Osteoblast (primary cell): ENCODE measurements at places on chromosomes 12 and 14.

GRCh38 chr12:24201258-24201970 is 251.9 kb upstream of the SOX5 start:
- DNase-seq, result no peak

GRCh38 chr14:49876563-49877127 is 16.2 kb upstream of the ARF6 start:
- no peak for DNase-seq

DNA sequence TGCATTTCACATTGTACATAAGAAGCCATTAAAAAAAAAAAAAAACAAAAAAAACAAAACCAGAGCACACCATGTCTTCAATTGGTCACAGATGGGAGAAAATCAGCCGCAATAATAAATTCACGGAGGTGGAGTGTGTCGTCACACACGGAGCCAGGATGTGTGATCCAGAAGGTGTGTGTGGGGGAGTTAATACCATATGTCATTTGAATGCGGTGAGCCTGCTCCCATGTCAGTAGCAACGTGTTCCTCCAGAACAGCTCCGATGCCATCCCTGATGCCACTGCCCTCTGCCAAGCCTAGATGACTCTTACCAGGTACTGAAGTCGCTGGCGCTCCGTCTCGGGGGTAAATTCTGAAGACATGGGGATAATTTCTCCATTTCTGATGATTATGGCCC is 197.8 kb downstream of the PPM1H start:
- DNase-seq, result no peak

DNA sequence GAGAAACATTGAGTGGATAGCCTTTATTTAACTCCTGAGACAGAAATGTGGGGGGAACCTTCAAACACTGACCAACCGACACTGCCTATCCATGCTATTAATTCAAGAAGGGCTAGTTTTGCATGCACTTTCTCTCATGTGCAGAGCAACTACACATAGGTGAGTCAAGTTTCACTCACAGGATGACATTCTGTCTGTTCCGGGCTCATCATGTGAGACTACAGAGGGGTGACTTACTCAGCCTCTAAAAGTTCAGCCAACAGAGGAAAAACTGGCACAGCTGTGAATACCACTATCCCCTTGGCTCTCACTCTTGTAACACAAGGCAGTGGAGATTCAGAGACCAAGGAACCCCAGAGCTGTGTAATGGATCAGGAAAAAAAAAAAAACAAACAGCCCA is 13.3 kb downstream of the BEST3 start:
- no peak for DNase-seq

DNA sequence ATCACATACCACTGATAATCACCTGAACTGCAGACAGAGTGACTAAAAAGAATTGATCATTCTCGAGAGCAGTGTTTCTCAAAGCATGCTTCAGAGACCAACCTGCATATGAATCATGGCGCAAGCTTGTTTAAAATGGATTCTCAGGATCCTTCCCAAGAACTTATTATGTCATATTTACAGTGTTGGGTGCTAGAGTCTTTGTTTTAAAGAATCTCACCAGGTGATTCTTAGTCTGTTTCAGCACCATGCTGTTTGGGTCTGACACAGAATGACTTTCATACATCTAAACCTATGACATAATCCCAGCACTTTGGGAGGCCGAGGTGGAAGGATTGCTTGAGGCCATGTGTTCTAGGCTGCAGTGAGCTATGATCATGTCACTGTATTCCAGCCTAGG is 31.3 kb upstream of the SSPN start:
- DNase-seq, result no peak

DNA sequence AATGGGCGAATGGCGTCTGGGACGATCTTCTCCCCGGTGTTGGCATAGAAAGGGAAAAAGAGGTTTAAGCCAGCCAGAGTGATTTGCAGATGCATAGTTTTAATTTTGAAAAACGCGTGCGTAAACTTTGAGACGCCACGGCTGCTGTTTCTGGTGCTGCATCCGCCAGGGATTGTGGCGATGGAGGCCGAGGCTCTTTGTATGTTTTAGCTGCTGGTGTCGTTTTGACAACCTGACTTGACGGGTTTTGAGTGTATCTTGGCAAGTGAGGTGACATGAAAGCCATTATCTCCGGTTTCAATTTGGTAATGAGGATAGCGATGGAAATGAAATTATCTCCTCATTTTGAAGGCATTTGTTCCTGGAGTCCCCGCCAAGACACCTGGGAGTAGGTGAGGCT is 1.6 kb downstream of the PTGDR start:
- no peak for DNase-seq

- DNase-seq, result no peak
Observed at GRCh38 chr12:83827193-83827592, 1085.4 kb downstream of the SLC6A15 start.

DNA sequence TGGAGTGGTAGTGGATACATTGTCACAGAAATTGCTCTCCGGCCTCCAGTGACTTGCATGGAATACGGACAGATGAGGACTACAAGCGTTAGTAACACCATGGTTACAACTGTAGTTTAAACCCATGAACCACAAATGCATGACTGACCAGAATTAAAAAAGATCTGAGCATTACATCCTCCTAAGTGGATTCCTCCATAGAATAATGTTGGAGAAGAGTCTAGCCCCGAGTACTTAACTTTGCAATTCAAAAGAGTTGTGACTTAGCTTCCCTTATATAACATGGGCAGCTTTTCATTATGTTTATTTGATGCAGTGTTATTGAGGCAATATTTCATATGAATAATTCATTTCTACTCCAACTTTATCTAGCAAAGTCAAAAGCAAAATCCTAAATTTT is 457.2 kb upstream of the TMPO start:
- DNase-seq, result no peak

DNA sequence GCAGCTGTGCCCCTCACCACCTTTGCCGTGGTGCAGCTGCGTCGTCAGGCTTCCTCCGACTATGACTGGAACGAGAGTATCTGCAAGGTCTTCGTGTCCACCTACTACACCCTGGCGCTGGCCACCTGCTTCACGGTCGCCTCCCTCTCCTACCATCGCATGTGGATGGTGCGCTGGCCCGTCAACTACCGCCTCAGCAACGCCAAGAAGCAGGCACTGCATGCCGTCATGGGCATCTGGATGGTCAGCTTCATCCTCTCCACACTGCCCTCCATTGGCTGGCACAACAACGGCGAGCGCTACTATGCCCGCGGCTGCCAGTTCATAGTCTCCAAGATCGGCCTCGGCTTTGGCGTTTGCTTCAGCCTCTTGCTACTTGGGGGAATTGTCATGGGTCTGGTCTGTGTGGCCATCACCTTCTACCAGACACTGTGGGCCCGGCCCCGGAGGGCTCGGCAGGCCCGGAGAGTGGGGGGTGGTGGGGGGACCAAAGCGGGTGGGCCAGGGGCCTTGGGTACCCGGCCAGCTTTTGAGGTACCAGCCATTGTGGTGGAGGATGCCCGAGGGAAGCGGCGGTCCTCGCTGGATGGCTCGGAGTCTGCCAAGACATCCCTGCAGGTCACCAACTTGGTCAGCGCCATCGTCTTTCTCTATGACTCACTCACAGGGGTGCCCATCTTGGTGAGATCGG is 2.6 kb downstream of the GPR162 start:
- peak; percentile 88 for DNase-seq

- peak; percentile 79 for DNase-seq
Observed at GRCh38 chr12:46383654-46384450, 11.3 kb upstream of the SLC38A2 start.

DNA sequence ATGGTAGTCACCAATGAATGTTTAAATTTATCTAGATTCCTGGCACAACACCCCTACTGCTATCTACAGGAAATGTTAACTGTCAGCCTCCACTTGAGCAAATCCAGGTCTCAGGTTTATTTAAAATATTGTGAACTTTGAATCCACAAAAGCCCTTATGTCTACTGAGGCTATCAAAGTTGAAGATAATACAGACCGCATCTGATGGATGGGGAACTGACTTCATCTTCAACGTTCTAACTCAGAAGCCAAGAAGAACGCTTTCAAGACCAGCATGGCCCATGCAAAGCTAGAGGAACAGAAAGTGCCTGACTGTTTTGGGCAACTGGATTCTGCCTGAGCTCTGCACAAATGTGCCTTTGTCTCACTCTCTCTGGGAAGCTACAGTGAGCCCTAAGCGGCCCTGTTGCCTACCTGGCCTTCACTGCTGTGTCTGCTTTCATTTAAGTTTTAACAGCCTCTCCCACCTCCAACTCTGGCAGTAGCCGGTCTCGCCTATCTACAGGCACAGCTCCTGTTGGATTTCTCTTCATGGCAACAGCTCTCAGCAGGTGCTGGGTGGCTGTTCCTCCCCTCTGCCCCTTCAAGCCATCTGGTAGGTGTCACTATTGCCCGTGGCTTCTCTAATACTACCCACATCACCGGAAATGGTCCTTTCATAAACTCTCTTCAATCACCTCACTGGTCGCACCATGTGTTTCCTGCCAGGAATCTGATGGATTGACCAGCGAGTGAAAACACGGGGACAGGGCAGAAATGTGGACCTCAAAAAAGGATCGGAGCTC is 112.1 kb upstream of the OVCH1 start:
- no peak for DNase-seq

GRCh38 chr12:109879351-109880042 is 844 bp downstream of the GLTP start:
- peak; percentile 85 for DNase-seq

DNA sequence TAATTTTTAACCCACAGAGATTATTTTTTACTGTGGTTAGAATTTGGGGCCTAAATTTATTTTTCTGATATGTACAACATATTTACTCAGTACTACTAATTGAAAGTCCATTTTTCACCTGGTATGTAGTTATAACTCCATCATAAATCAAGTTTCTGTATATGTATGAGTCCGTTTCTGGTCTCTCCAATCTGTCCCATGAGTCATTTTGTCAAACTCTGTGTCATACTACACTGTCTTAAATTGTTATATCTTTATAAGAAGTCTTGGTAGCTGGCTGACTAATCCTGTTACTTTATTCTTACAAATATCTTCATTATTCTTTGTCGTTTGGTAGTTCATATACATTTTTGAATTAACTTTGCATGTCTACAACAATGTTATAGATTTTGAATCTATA is 344.0 kb downstream of the PDZRN4 start:
- DNase-seq, result no peak

- no peak for DNase-seq
Observed at GRCh38 chr12:93174048-93174447, 203.7 kb upstream of the NUDT4 start.

DNA sequence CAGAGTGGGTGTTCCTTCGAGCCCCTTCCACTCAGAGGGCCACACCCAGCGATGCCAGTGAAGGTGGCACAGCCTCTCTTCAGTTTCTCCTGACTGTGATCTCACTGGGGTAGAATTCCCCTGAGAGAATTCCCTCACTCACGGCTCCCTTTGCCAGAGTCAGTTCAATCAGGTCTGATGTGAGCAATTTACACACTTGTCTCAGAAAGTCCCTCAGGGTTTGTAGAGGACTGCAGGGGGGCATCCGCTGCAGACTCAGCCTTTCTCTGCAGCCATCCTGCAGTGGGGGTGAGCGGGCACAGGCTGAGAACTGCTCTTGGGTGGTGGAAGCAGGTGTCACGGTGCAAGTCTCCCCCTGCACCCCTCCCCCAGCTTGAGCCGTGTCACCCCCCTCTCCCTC is 205.4 kb upstream of the PRMT8 start:
- DNase-seq, result peak; percentile 67

DNA sequence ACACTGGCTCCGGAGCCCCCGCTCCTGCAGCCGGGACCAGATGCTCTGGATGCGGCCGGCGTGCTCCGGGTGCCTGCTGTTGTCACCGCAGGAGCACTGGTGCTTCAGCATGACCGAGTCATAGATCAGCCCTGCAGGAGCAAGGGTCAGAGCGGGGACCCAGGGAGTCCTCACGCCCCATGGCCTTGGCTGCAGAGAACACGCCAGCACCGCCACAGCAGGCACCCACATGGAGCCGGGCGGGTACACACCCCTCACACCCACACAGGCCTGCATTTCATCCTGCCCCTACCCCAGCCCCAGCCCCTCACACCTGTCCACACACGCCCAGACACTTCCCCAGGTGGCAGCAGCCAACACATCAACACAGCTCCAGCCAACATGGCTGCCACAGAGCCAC is 18.8 kb downstream of the SLC48A1 start:
- no peak for DNase-seq

DNA sequence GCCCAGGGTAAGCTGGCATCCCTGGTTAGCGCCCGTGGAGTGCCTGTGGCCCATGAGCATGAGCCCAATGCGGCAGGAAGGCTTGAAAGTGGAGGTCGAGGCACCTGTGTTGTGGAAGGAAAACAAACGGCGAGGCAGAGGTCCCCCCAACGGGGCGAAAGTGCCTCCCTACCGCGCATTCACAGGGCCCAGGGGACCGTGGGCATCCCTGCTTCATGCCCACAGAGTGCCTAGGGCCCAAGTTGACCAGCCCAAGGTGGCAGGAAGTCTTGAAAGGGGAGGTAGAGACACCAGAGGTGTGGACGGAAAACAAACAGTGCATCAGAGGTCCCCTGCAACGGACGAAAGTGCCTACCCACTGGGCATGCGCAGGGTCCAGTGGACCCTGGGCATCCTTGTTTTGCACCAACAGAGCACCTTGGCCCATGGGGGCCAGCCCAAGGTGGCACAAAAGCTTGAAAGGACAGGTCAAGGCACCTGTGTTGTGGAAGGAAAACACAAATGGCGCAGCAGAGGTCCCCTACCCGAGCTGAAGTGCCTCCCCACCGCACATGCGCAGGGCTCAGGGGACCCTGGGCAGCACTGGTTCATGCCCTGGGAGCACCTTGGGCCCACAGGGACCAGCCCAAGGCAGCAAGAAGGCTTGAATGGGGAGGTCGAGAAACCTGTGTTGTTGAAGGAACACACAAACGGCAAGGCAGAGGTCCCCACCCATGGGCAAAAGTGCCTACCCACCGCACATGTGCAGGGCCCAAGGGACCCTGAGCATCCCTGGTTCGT is 377.5 kb downstream of the ALG10 start:
- no peak for DNase-seq

DNA sequence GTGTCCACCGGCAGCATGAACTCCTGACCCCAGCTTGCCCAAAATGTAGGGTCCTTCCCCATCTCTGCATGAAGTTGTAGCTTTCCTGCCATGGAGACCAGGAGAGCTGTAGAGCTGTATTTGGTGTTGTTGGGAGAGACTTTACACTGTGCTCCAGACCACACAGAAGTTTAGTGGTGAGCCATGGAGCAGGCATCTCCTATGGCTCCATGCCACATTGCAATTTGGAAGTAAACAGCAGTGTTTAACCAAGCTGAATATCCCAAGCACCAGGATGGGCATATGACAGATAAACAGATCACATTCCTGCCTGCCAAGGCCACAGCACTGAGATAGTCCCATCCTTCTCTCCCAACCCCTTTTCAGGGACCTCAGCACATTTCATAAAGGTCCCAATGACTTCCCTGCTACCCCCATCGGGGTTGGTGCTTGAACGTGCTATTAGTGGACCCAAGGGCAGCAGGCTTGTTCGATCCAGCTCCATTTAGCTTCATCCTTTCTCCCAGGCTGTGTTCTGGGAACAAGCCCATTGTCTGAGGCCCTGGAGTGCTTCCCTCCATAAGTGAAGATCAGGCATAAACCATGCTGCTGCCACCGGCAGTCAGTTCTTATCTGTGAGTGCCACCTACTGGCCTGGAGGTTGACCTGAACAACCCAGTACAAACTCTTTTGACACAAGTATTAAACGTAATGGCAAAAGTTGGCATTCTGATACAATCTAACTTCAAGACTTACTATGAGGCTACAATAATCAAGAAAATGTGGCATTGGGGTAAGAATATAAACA is 172.3 kb upstream of the ATXN7L3B start:
- DNase-seq, result peak; percentile 15
